ENCODE measurements at places on chromosomes 3 and 15.

- DNase-seq: no peak
- no peaks in the 10 kb centered on the region for H3K36me3 ChIP-seq
- H3K27ac ChIP-seq: no peak overlapping the region
- no peaks in the 10 kb centered on the region for H3K4me1 ChIP-seq
- H3K4me3 ChIP-seq: no peak overlapping the region
Measured at GRCh38 chr3:117898722-117899522, 1135.7 kb downstream of the IGSF11 start.

- no peaks in the 10 kb centered on the region for H3K27me3 ChIP-seq
- H3K27ac ChIP-seq: no peak overlapping the region
- H3K4me3 ChIP-seq: no peak overlapping the region
Measured at GRCh38 chr15:64453689-64454037, 6.7 kb upstream of the ZNF609 start.

DNA sequence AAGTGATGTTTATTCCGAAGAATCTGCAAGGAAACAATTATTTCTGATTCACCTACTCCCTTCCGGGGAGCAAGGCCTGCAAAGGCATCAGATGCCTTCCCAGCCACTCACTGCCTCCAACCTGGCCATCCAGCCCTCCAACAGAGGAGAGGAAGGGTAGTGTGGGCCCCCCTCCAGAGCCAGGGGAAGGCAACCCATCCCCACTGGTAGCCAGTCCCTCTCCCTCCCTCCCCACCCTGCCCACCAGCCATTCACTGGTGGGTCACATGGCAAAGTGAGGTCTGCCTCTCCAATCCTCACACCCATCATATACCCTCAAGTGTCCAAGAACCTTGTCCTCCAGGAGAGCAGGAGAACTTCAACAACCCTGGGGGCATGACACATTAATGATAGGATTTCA lies 2.4 kb upstream of the VIPR1 start:
- H3K27me3 ChIP-seq: peaks cover 21% of the 10 kb centered on the region
- no peaks in the 10 kb centered on the region for H3K36me3 ChIP-seq
- no peak overlapping the region for H3K27ac ChIP-seq
- H3K4me1 ChIP-seq: peaks cover 33% of the 10 kb centered on the region
- H3K4me3 ChIP-seq: no peak overlapping the region

GRCh38 chr3:46001178-46001577 lies 5.6 kb upstream of the FYCO1 start:
- H3K27me3 ChIP-seq: no peaks in the 10 kb centered on the region
- H3K36me3 ChIP-seq: no peaks in the 10 kb centered on the region
- H3K4me1 ChIP-seq: peaks cover 4% of the 10 kb centered on the region
- no peak overlapping the region for H3K27ac ChIP-seq
- DNase-seq: no peak

DNA sequence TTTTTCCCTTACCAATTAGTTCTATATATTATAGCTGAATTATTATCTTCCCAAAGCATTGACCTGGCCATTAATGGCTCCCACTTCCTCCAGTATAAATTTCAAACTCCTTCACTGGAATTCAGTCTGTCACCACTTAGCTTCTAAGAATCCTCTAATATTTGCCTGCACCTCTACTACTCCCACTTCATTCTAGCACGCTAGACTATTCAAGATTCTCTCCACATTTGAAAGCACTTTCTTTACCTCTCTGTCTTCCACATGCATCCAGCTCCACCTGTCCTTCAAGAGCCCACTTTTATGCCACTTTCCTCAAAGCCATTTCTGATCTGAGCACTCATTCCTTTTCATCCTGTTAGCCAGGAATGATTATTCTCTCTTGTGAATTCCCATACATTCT lies 15.0 kb downstream of the SENP8 start:
- no peak overlapping the region for H3K4me3 ChIP-seq
- no peak for DNase-seq
- H3K4me1 ChIP-seq: no peaks in the 10 kb centered on the region
- H3K27me3 ChIP-seq: no peaks in the 10 kb centered on the region

GRCh38 chr3:27285668-27286067 lies 83.5 kb downstream of the NEK10 start:
- no peak overlapping the region for H3K27ac ChIP-seq
- no peak for DNase-seq
- H3K4me1 ChIP-seq: no peaks in the 10 kb centered on the region
- H3K36me3 ChIP-seq: no peaks in the 10 kb centered on the region
- no peak overlapping the region for H3K4me3 ChIP-seq
- H3K27me3 ChIP-seq: no peaks in the 10 kb centered on the region

DNA sequence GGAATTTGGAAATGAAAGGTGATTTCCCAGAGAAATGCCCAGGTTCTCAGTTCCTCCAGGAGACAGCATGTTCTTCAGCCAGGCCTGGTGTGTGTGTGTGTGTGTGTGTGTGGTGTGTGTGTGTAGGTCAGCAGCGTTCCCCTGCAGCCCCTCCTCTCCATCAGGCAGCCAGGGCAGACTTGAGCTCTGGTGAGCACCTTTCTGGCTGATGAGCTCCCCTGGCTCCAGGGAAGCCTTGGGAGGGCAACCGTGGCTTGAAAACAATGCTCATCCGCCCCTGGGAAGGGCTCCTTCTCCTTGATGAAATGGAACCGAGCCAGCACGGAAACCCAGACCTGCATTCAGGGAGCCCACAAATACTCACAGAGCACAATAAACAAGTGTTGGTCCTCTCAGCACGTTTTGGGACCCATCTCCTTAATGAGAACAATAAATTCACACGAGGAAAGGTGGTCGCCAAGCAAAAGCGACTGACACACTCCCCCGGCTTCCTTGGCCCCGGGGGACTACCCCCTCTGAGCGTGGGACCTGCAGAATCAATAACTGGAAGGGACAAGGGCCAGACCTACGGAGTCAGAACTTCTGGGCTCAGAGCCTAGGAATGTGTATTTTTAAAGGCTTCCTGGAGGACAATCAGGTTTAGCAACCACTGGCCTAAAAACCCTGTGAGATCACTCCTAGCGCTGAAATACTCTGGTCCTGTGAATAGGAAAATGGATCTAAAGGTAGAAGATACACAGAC lies 38.6 kb upstream of the HES1 start:
- peaks cover 27% of the 10 kb centered on the region for H3K4me1 ChIP-seq
- H3K27me3 ChIP-seq: no peaks in the 10 kb centered on the region
- no peaks in the 10 kb centered on the region for H3K36me3 ChIP-seq

- H3K27me3 ChIP-seq: no peaks in the 10 kb centered on the region
- H3K27ac ChIP-seq: no peak overlapping the region
- H3K36me3 ChIP-seq: peaks cover 7% of the 10 kb centered on the region
- H3K4me1 ChIP-seq: no peaks in the 10 kb centered on the region
Measured at GRCh38 chr3:66268864-66269263, 48.1 kb downstream of the SLC25A26 start.

DNA sequence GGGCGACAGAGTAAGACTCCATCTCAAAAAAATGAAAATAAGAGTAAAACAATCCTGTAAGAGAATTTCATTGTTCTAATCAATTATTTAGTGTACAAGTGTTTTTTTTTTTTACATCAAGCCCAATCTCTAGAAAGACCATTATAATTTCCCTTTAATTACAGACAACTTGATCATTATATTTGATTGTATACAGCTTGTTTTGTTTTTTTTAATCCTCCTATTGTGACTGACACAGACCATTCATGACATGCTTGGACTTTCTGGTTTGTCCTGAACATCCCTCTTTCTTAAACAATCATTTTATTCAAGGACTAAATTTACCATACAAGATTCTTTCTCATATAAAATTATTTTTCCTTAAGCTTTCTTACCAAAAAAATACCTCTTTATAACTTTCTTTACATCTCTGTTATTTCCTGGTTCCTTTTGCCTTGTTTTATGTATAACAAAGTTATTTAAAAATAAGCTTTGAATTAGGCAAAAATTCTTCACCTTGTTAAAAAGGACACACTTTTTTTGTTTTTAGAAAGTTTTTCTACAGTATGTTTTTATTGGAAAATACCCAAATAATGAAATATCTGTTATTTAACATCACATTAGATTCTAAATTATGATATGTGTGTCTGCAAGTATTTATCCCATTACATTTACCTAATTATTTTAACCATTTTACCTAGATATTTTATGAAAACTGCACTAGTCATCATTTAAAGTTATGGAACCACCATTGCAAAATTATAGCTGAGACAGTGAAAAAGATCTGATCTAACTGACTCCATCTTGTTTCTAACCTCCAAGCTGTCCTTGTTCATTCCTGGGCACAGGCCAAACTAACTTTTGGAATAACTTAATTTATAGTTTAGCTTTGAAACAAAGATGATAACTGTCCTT lies 26.1 kb upstream of the GFM1 start:
- no peak for DNase-seq
- H3K27ac ChIP-seq: no peak overlapping the region
- no peaks in the 10 kb centered on the region for H3K27me3 ChIP-seq

GRCh38 chr3:72161881-72162595 lies 377.1 kb upstream of the PROK2 start:
- no peaks in the 10 kb centered on the region for H3K36me3 ChIP-seq
- no peak for DNase-seq
- no peak overlapping the region for H3K4me3 ChIP-seq
- H3K27ac ChIP-seq: no peak overlapping the region
- no peaks in the 10 kb centered on the region for H3K27me3 ChIP-seq

DNA sequence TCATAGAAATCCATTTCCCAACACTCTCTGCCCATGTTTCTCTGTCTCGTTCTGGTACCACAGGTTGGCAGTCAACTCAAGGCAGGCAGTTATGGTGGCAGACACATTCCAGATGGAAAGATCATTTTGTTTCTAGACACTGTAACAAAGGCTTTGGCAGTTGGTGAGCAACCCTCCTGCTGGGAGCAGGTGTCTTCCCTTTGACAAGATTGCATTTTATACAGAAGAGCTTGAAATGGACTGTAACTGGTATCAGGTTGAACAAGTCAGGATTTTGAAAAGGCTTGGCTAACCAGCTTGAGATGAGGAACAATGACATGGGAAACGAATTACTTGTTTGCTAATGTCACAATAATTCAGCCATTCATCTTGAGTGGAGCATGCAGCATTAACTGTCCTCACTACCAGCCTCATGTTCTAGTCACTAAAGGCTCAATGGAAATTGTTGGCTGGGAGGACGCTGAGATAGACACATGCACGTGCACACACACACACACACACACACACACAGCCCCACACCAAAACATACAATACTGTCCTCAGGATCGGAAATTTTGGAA lies 170.0 kb downstream of the SEMA6D start:
- no peak for DNase-seq
- H3K4me1 ChIP-seq: no peaks in the 10 kb centered on the region
- H3K27me3 ChIP-seq: peaks cover 10% of the 10 kb centered on the region
- H3K4me3 ChIP-seq: no peak overlapping the region
- no peak overlapping the region for H3K27ac ChIP-seq

- no peak for DNase-seq
- no peaks in the 10 kb centered on the region for H3K4me1 ChIP-seq
- H3K27me3 ChIP-seq: no peaks in the 10 kb centered on the region
- no peaks in the 10 kb centered on the region for H3K36me3 ChIP-seq
Measured at GRCh38 chr3:81308306-81308705, 453.1 kb downstream of the GBE1 start.

DNA sequence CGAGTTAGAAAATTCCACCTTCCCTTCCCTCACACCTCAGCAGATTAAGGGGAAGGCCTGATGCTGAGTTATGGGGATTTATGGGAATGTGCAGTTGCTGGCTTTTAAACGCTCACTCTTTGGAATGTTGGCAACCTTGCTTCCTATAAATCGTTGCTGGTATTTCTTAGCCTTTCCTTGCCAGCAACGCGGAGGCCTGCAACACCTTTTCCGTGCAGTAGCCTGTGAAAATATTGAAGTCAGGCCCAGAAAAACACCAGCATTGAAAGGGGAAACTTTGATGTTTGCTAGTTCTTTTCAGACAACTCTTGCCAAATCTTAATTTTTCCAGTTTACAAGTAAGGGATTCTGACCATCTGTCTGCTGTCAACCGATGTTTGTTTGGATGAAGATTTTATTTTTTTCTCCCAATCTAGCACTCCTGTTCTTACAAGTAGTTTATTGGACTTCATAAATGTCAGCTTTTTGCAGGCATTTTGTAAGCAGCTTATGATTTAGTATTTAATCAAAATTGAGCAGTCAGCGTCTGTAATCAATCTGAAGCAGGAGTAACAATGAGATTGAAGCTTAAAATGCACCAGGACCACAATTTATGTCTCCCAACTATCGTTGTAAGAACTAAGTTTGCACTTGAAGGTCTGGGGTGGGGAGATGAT lies 251.0 kb downstream of the RPLP1 start:
- no peak overlapping the region for H3K27ac ChIP-seq
- no peaks in the 10 kb centered on the region for H3K27me3 ChIP-seq
- H3K36me3 ChIP-seq: no peaks in the 10 kb centered on the region
- H3K4me3 ChIP-seq: no peak overlapping the region
- H3K4me1 ChIP-seq: peaks cover 6% of the 10 kb centered on the region

Data from suprapubic skin (tissue), 4 donors.